ENCODE measurements at places on chromosomes 1 and 21. TPM values are rescaled to one million over a fixed set of nuclear protein-coding genes. Genes with fewer than 3 reads are reported as not detected.

DNA sequence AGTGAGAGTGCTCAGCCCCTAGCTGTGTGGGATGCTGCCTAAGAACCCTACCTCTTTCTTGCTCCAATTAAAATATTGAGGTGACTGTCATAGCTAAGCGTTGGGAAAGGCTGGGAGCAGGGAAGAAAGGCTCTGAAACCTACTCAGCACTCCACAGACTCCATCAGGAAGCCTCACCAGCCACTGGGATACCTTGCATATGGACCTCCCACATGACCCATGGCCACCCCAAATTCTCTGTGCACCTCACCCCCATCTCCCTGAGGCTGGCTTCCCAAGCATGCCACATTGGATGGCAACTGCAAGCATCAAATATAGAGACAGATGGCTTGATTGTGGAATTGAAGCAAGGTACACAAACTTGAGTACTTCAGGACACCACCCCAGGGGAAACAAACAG lies 41.8 kb downstream of the FLVCR1 start:
- no peak overlapping the region for H3K27ac ChIP-seq
- no peak overlapping the region for H3K4me3 ChIP-seq
- H3K36me3 ChIP-seq: peaks cover 20% of the 10 kb centered on the region
- H3K27me3 ChIP-seq: no peaks in the 10 kb centered on the region

The KCNJ6 gene
- 0.13 TPM for total RNA-seq

The VANGL2 gene
- not detected for total RNA-seq

- no peak overlapping the region for H3K27ac ChIP-seq
- H3K4me3 ChIP-seq: no peak overlapping the region
- H3K4me1 ChIP-seq: no peaks in the 10 kb centered on the region
- H3K36me3 ChIP-seq: no peaks in the 10 kb centered on the region
- no peaks in the 10 kb centered on the region for H3K27me3 ChIP-seq
Measured at GRCh38 chr1:32716312-32717148, 14.0 kb upstream of the SYNC start.
